ENCODE measurements at places on chromosomes 2 and 18.

- DNase-seq = no peak
Measured at GRCh38 chr2:125711075-125711474, 944.9 kb upstream of the GYPC start.

- no peak for DNase-seq
Measured at GRCh38 chr18:9758624-9759075, 50.5 kb downstream of the RAB31 start.

- DNase-seq = no peak
Measured at GRCh38 chr18:79523206-79523735, 127.5 kb downstream of the NFATC1 start.

- DNase-seq = no peak
Measured at GRCh38 chr18:47150824-47151366, 595 bp upstream of the HDHD2 start.

- DNase-seq = no peak
Measured at GRCh38 chr2:66457545-66457944, 22.6 kb downstream of the MEIS1 start.

DNA sequence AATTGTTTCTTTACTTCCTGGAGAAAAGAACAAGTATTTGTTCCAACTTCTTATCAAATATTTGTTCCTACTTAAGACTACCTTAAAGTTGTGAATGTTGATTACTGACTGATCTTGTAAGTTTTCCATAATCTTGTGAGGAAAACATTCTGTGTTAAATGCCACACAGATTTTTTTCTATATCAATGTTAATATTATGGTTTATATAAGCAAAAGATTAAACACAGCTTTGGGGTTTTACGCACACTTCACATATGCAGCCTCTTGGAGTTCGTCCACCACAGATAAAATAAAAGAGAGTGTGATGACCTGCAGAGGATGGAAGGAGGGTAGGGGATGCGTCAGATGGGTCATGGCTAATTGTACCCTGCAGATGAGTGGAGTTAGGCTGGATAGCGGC lies 780.0 kb upstream of the SALL3 start:
- no peak for DNase-seq

DNA sequence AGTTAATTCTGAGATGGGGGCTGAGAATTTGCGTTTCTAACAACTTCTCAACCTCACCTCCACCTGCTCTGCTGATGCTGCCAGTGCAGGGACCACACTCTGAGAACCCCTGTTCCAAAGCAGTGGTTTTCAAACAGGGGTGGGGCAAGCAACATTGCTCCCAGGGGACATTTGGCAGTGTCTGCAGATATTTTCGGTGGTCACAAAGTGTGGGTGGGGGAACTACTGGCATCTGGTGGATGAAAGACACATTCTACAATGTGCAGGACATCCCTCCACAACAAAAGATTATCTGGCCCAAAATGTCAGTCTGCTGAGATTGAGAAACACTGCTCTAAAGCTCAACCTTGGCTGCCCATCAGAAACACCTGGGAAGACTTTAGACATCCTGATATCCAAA lies 188.7 kb upstream of the SATB2 start:
- no peak for DNase-seq

DNA sequence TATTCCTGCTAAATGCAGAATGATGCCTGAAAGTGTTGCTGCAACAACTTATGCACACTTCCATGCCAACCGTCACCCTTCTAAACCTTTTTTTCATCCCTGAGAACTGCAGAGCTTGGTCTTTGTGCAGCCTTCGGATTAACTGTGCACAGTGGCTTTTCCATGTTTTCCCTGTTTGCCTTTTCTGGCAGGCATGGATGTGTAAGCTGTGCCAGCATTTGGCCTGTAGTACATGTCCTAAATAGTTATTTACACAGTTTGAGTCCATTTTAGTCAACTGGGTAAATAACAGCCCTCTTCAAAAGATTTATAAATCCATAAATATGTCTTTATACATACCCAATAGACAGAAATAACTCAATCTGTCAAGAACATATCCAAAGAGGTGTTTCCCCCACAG lies 31.5 kb downstream of the MEIS1 start:
- no peak for DNase-seq

DNA sequence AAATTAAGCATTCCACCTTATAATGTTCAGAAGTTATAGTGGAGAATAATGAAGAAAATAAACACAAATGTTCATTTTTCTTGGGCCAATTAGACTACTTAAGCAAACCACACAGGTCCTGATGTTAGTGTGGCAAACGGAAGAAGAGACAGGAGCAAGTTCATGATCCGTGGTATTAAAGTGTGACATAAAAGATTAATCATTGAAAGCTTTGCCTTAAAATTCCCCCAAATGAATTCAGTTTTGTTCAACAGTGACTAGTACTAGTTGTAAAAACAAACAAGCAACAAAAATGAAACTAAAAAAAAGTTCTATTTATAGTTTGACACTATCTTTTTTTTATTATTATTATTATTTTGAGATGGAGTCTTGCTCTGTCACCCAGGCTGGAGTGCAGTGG lies 73.7 kb downstream of the RFTN2 start:
- DNase-seq = no peak

DNA sequence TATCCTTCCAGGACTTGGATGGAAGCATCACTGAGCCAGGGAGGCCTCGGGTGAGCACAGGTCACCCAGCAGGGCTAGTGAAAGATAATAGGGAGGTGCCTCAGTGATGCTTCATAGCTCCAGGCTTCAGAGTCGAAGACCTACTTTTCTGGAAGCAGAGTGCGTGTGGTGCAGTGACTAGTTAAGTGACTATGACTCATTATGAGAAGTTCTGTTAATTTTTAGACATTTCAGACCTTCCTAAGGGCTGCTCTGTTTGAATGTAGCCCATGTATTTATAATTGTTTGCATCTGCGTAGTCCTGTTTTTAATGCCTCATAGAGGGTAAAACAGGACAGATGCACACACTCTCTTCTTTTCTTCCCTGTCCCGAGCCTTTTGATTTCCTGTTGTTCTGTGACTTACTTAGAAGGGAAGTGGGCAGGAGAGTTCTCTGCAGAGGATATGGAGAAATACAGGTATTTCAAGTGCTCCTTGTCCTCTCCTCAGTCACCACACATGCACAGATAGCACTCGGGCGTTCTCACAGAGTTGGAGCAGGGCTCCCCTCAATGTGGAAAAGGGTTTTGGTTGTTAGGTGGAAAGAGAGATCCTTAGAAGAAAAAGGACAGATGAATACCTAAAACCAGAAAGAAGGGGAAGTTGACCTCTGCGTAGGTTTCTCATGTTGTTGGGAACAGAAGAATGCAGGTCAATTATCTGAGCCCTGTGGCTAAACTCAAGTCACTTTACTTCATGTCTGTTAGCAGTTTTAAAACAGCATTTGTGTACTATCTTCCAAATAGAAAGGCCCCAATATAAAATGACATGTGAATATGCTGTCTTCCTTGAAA lies 34.7 kb downstream of the RALB start:
- DNase-seq = no peak

DNA sequence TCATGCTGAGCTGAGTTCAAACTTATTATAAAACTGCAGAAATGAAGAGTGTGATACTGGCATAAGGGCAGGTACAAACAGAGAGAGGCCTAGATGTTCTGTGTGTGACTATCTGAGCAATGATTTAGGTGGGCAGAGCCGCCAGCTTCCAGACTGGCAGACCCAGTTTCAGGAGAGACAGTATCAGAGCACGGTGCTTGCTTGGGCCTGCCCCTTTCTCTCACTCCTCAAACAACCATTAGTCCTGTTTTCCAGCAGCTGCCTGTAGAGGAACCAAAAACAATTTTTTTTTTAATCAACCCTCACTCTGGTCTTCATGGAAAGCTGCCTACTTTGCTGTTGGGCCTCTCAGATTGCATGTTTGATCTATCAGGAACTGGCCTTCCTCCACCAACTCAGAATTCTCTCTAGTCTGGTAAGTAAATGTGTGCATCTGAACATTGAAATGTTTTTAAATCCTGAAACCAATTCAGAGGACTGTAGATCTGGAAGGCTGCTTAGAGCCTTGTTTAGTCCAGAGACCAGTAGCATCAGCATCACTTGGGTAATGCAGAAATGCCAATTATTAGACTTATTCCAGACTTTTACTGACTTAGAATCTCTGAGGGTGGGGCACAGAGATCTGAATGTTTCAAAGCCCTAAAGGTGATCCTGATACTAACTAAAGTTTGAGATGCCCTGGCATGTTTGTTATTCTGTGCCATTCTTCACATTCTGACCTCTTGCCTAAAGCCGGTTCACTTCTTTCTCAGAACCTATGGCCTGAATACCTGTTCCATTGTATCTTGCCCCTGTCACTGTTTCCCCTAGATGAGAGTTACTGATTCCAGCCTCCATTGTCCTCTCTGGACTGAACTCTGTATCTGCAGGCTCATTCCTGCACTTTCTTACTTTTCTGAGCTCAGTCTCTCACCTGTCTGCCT lies 24.8 kb upstream of the CRIM1 start:
- DNase-seq = no peak

GRCh38 chr2:72920318-72921087 lies 3.2 kb downstream of the EMX1 start:
- no peak for DNase-seq

DNA sequence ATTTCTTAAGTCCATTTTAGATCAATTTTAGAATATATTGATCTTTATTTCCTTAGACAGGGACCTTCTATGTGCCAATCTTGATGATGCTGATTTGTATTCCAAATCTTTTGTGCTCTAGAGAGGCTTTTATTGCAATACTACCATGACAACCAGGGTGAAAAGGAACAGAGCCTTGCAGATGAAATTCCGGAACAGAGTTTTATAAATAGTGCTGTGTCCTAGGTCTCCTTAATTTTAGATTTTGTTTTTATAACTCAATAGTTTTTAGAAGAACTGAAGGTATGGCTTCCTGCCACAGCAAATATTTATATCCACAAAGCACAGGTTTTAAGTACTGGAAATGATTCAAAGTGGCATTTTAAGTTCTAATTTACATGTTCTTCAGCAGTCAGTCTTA lies 160.2 kb downstream of the PMAIP1 start:
- no peak for DNase-seq

DNA sequence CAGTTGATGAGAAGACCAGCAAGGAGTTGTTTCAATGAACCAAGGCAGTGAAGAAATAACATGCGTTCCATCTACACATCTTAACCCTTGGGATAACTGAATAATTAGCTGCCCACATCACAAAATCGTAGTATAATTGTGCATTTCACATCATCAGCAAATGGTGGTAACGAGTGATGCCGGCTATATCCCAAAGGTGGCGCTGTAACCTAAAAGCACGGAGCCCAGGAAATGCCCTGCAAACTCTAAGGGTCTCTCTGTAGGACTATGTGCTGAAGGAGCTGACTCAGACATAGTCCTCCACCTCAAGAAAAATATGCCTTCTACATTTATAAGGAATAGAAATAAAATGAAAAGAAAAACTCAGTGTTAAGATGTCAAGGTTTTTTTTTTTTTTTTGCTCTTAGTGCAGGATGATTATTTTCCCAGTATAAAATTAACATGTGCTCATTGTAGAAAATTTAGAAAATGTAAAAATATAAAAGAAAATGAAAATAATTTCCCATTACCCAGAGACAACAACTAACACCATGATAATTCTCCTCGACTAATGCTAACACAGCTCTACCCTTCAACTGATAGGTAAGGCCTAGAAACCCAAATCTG lies 23.1 kb upstream of the DSG3 start:
- DNase-seq = no peak

DNA sequence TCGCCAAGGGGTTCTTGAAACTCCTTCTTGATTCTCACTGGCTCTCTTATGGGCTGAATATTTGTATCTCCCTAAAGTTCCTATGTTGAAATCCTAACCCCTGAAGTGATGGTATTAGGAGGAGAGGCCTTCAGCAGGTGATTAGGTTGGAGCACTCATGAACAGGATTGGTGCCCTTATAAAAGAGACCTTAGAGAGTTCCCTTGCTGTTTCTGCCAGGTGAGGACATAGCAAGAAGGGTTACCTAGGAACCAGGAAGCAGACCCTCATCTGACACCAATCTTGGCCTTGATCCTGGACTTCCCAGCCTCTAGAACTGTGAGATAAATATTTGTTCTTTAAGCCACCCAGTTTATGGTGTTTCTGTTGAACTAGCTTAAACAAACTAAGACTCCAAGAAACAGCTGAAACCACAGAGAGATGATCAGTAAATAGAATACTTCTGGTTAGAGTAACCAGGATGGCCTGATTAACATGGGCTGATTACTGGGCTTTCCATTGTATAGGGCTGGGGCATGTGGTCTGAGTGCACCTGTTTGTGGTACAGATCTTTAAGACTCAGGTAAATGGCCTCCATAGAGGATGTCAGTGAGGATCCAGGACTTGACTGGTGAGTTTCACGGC lies 7.7 kb upstream of the CDC42EP3 start:
- DNase-seq = no peak

DNA sequence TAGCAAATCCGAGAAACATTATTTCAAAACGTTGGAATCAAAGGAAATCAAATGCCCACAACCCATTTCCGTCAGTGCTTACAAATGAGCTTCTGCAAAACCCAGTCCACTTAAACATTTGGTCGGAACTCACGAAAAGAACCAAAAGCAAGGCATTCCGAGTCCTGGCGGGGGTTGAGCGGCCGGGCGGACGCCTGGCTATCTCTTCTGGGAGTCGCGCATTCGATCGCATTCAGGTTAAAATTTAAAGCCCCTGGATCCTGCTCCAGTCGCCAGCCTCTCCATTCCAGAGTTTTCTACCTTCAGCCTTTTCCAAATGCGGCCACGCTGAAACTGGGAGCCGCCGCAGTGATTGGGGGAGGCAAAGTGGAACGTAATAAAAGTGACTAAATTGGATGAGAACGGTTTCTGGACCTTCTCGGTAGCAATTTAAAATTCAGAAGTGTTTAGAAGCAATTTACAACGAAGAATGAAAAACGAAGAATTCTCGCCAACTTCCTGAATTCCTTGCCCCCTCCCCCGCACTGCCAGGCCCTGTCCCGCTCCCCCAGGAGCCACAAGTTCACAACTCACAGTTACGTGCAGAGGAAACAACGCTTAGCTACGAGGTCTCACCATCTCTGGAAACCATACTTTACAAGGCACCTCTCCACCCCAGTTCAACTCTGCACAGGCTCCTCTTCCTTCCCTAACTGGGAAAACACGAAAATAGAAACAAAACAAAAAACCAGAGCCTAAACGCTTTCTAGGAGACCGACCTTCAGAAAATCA lies 1.7 kb upstream of the GATA6 start:
- no peak for DNase-seq

- DNase-seq = no peak
Measured at GRCh38 chr2:121805766-121806143, 50.3 kb downstream of the TSN start.

DNA sequence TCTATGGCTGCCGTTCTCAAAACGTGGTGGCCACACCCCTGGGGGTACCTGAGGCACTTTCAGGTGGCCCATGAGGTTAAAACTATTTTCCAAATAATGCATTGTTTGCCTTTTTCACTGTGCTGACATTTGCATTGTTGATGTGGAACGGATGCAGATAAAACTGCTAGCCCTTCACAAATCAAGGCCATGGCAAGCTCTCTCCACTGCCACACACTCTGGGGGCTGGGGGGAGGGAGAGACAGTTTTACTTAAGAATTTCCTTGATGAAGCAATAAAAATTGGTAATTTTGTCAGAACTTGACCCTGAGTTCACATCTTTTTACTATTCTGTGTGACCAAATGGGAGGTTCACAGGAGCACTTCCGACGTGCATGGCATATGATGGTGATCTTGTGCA lies 22.0 kb upstream of the TGIF1 start:
- DNase-seq = no peak

Measured in stimulated activated CD8-positive, alpha-beta memory T cell treated with anti-CD3 and anti-CD28 coated beads, Interleukin-2, amount 100 ng/mL, for 1 hour (primary cell).